Posterior vena cava (tissue), 2 donors: ENCODE measurements at places on chromosomes 2 and 18.

DNA sequence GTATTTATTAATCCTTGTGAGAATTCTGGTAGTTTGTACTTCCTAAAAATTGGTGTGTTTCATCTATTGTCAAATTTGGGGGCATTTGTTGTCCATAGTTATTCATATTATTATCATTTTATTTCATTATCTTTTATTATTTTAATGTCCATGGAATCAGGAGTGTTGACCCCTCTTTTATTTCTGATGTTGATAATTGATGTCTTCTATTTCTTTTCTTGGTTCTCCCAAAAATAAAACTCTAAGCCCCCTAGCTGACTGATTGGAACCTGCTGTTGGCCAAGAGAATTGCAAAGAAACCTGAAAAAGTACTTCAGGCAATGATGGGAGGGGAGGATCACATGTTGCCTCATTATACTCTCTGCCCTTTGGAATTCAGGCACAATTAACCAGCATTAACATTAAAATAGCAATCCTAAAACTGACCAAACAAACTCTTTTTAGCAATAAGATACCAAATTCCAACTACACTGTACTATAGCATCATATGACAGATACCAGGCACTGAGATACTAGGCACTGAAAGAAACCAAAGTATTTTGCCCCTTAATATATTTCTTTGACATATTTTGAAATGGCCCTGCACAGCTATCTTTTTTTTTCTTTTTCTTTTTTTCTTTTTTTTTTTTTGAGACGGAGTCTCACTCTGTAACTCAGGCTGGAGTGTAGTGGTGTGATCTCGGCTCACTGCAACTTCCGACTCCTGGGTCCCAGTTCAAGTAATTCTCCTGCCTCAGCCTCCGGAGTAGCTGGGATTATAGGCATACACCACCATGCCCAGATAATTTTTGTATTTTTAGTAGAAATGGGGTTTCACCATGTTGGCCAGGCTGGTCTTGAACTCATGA lies 1097.2 kb upstream of the CNTNAP5 start:
- no peak for DNase-seq

- DNase-seq, result no peak
Observed at GRCh38 chr2:131584940-131585339, 57.3 kb downstream of the CCDC74A start.

DNA sequence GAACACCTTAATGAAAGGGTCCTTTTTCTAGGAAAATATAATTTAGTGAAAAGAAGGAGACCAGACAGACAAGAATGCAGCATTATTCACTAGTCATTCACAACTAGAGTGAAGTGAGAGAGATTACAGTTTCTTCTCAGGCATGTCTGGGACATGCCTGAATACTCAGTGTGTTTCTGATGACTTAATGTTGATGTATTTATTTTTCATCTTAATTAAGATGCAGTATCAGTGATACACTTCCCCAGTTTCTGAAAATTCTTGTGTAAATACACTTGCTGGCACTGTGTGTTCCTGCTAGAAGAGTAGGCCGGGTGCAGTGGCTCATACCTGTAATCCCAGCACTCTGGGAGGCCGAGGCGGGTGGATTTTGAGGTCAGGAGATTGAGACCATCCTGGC lies 143.6 kb downstream of the MYO3B start:
- DNase-seq, result no peak

DNA sequence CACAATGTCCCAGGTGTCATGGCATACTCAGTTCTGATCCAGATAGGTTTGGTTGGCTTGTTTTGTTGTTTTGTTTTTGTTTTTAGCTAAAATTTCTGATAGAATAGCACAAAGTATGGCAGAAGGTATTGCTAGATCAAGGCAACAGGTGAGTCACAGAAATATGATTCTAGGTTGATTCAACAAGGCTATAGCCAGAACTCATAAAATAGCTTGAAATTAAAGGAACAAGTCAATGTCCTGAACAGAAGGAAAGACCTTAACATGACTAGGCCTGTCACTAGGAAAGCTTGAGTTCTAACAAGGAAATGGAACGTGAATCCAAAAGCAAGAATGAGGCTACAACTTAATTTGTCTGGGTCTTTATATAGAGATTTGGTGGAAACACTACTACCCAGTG lies 157.1 kb downstream of the GALNT3 start:
- DNase-seq, result no peak

DNA sequence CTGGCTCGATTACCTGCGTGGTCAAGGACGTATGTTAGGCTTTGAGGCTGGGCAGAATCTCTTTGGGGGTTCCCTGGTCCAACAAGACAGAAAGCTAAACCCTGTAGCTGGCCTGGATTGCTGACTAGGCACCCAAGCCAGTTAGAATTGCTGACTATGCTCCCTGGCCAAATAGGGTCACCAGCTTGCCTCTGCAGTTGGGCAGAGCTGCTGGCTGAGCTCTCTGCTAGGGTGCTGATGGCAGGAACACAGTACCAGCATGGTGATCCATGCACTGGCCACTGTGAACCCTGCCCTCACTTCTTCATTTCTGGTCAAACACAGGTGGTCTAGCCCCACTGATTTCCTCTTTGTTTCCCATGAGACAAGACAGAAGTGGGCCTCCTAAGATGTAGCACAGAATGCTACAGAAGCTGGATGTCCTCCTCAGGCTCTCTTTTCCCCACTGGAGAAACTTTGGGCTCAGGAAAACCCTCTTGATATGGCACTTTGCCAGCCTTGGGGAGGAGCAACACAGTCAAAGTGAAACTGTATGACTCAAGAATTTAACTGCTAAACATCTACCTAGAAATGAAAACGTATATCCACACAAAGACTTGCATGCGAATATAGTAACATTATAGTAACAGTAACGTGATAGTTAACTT lies 20.8 kb downstream of the SP140L start:
- DNase-seq, result no peak

DNA sequence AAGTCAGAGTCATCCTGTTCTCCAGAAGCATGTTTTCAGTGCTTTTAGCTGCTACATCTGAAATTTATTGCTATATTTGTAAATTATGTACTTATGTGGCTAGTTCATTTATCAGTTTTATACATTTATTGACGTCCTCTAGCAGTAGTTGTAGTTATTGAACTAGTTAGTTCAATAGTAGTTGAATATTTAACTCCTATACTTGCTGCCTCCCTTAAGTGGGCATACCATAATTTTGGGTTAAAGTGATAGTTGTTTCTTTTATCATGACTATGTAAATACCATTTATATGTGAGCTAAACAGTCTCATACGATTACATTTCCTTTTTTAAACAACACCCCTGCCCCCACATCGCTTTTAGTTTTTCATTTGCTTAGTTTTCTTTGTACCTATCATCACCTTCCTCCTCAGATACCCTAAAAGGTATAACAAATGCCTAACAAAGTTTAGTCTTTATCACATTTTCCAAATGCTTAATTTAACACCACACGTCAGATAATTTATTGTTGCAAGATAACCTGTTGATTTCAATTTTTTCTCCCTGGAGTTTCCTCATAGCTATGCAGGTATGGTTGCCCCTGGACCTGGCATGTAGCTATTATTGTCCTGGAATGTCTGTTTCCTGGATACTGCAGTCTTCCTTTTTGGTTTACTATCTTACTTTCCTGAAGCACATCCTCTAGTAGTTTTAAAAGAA lies 8.8 kb downstream of the MAP4K4 start:
- DNase-seq, result no peak

DNA sequence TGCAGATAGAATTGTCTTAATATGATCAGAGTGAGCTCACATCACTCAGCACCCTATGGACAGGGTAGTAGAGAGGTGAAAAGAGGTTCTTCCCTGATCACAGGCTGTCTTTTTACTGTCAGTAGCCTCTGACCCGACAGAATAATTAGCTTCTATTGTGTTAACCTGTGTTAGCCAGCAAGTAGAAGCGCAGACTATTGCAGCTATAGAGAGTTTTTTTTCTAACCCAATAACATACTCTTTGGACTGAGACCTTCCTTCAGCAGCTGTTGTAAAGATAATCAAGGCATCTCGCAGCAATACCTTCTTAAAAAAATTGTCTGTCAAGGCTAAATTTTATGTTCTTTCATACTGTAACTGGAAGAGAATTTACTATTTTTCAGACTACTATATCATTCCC lies 670.4 kb downstream of the ADCYAP1 start:
- DNase-seq, result no peak

GRCh38 chr2:77520641-77521547 lies 1.3 kb downstream of the LRRTM4 start:
- DNase-seq, result no peak

- no peak for DNase-seq
Observed at GRCh38 chr2:217527590-217528202, 475.1 kb downstream of the TNS1 start.

GRCh38 chr18:33866386-33866785 lies 288.4 kb downstream of the ASXL3 start:
- no peak for DNase-seq

DNA sequence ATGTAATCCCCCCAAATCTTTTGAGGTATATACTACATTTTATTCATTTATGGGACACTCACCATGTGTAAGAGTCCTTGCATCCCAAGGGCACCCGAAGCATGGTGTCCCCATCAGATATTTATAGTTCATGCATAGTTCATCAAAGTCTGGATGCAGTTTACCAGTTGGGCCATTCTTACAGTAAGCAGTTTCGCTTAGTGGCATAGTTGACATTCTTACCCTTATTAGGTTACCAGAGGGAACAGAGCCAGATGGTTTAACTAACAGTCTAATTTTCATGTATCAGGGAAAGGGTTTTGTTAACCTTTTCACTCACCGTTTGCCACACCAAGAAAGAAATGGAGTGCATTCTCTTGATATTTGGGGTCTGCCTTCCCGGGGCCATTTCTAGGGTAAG lies 7.1 kb downstream of the ZNF407 start:
- no peak for DNase-seq

GRCh38 chr2:165876712-165877111 lies 76.9 kb downstream of the TTC21B start:
- DNase-seq, result no peak

GRCh38 chr2:10414591-10414990 lies 33.5 kb downstream of the ODC1 start:
- no peak for DNase-seq

DNA sequence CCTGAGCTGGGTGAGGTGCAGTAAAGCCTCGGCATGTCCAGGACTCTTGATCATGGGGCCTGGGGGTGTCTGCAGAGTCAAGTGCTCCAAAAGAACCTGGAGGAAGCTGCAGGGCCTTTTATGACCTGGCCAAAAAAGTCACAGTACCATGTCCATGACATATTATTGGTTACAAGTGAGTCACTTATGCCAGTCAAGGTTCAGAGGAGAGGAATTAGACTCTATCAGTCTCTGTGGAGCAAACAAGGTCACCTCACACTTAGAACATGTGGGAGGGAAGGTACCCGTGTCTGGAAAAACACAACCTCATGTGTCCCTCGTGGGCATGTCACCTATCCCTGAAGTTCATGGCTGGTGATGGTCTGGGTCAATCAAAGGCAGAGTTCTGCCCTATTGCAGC lies 465.7 kb downstream of the FBXO15 start:
- no peak for DNase-seq

- no peak for DNase-seq
Observed at GRCh38 chr18:56377231-56377630, 261.2 kb downstream of the TXNL1 start.

GRCh38 chr2:171482308-171482707 lies 40.0 kb upstream of the CYBRD1 start:
- DNase-seq, result no peak

- no peak for DNase-seq
Observed at GRCh38 chr18:50071397-50071796, 123.5 kb downstream of the MYO5B start.

GRCh38 chr2:224875841-224876240 lies 159.7 kb upstream of the CCDC195 start:
- no peak for DNase-seq

DNA sequence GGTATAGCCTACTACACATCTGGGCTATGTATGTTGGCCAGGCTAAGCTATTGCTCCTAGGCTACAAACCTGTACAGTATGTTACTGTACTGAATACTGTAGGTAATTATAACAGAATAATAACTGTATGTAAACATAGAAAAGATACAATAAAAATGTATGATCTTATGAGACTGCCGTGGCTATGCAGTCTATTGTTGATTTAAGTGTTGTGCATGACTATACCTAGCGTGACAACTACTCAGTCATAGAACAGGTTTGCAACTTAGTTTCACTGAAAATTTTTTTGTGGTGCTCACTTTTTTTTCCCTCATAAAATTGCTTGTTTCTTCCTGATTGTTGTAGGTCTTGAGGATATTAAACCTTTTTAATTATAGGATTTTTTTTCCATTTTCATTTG lies 25.9 kb downstream of the KCMF1 start:
- no peak for DNase-seq

- no peak for DNase-seq
Observed at GRCh38 chr2:113757138-113757657, 756 bp upstream of the SLC35F5 start.

- DNase-seq, result no peak
Observed at GRCh38 chr2:43634604-43635306, 2.3 kb upstream of the PLEKHH2 start.

- no peak for DNase-seq
Observed at GRCh38 chr2:62287282-62287681, 91.4 kb downstream of the B3GNT2 start.

- DNase-seq, result no peak
Observed at GRCh38 chr2:5433855-5434254, 258.3 kb upstream of the SOX11 start.

- no peak for DNase-seq
Observed at GRCh38 chr2:205612636-205613035, 69.7 kb upstream of the NRP2 start.

GRCh38 chr2:127859712-127860085 lies 1.7 kb upstream of the POLR2D start:
- no peak for DNase-seq

DNA sequence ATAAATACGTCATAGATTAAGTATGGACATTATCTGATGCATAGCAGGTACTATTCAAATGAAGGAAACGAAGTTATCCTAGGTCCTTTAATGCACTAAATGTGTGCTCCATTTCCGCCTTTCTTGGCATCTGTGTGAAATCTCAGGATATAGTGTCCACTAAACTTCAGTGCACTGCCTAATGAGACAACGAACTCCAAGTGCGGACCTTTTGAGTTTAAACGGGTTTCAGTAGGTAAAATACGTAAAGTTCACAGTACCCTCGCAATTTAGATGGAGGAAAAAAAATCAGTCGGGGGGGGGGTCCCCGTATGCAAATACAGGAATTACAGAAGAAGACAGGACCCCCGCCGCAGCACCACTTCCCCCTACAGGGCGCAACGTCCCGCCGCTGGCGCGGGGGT lies 729 bp upstream of the REL start:
- DNase-seq, result no peak

GRCh38 chr2:121377646-121378045 lies 92.6 kb upstream of the TFCP2L1 start:
- no peak for DNase-seq

DNA sequence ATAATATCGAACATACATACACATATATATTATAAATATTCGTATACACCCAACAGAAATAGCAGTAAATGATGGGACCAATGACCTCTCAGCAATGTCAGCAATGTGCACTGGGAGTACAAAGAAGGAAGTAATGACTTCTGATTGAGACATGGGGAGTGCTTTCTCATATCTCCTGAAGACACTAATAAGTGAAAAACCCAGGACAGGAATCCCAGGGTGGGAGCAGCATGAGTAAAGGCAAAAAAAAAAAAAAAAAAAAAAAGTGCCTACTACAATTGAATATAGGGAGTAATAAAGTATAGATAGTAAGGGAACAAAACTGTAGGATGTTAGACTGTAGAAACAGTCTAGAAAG lies 491.3 kb downstream of the IRS1 start:
- no peak for DNase-seq
